ENCODE measurements at places on chromosomes 7 and 10.

DNA sequence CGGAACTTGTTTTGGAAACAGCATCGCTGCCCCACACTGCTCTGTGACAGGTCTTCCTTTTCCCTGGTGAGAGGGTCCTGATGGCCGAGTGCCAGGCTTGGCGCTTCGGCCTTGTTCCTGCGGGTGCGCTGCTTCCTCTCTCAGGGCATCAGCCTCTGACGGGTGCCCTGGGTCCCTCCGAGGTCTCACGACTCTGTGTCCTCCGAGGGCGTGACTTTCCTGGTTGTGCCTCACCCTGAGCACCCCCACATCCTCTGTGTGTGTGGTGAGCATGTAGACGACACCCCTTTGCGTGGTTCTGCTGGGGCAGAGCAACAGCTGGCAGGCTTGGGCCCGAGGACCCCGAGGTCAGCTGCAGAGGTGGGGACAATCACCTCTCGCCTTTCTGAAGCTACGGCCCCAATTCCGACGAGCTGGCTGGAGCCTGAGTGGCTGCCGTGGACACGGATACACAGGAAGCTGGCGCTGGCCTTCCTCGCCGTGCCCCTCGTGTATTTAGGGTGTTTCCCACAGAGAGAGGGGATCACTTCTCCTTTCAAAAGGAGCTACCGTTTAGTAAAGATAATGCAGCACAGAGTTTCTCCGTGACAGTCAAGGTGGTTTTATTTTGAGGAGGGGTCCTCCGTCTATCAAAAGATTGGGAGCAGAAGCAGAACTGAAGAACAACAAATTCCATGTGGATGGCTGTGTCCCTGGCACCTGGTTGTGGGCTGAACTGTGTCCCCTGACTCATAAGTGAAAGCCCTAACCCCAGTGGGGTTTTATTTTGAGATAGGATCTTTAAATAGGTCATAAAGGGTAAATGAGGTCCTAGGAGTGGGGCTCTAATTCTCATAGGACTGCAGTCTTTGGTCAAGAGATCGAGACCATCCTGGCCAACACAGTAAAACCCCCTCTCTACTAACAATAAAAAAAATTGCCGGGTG is 36.2 kb upstream of the PITRM1 start:
- DNase-seq = peak; percentile 40

GRCh38 chr7:134469622-134470021 is 10.7 kb upstream of the AKR1B1 start:
- DNase-seq = no peak

DNA sequence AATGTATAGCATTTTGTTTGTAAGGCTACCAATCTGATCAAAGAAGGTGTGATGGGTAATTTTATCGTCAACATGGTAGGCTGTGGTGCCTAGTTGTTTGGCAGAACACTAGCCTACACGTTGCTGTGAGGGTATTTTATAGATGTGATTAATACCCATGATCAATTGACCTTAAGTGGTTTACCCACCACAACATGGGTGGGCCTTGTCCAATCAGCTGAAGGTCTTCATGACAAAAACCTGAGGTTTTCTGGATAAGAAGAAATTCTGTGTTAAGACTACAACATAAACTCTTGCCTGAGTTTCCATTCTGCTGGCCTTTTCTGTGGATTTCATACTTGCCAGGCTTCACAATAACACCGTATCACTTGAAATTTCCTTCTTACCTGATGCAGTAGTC is 131.8 kb upstream of the PPP1R3A start:
- no peak for DNase-seq

- no peak for DNase-seq
Observed at GRCh38 chr7:147081117-147081516, 964.5 kb downstream of the CNTNAP2 start.

DNA sequence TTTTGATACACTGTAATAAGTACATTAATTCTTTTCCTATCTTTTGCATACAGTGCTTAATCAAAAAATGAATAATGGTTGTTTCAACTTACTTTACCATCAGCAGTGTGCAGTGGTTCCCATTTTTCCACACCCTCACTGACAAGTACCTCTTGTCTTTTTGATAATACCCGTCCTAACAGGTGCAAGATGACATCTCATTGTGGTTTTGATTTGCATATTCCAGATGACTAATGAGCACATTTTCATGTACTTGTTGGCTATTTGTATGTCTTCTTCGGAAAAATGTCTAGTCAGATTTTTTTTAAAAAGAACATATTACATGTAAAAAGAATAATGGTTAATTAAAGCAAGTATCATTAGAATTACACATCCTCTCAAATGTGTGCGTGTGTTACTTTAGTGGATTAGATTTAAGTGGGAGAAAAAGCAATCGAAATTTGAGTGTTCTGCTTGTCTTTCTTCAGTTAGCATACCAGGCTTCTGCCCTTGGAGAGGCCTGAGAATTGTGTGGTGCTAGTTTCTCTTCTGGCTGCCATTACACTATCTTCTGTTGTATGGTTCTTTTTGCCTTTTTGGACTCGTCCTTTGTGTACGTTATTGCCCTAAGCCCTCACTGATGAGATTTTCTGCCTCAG is 291.2 kb downstream of the AUTS2 start:
- DNase-seq = no peak
